Amniotic epithelial cell (primary cell): ENCODE measurements at places on chromosomes 2 and 18.
A peak's percentile ranks its signal among the peaks of the same experiment; 100 is the strongest.

GRCh38 chr18:13487237-13487636 is 239.1 kb downstream of the FAM210A start:
- DNase-seq = no peak

DNA sequence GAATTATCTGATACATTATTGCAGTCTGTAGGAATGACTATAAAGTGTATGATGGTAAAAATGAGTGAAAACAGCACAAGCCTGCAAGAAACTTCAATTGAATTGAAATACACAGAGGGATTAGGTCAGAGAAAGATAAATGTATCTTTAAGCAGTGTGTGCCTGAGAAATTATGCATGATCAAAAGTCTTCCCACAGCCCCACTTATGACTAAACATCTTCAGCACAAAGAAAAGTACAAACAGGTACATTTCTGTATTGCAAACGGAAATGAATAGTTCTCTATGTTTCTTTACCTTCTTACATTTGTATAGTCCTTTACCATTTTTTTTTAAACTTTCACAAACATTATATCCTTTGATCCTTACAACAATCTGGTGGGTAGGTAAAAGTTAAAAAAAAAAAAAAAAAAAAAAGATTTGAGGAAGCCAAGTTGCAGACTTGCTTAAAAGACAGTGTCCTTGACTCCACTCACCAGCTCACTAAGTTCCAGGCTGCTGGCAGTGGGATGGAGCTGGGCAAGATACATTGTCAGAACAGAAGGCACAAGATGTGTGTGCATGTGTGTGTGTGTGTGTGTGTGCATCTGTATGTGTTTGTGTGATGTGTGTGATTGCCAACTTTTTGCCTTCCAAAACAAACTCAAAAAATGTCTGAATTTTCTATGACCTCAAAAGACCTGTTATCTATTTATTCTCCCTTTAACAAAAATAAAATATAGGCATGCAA is 423.7 kb upstream of the ACVR2A start:
- peak; percentile 5 for DNase-seq

GRCh38 chr2:231726276-231726675 is 18.0 kb downstream of the PTMA start:
- DNase-seq = no peak

DNA sequence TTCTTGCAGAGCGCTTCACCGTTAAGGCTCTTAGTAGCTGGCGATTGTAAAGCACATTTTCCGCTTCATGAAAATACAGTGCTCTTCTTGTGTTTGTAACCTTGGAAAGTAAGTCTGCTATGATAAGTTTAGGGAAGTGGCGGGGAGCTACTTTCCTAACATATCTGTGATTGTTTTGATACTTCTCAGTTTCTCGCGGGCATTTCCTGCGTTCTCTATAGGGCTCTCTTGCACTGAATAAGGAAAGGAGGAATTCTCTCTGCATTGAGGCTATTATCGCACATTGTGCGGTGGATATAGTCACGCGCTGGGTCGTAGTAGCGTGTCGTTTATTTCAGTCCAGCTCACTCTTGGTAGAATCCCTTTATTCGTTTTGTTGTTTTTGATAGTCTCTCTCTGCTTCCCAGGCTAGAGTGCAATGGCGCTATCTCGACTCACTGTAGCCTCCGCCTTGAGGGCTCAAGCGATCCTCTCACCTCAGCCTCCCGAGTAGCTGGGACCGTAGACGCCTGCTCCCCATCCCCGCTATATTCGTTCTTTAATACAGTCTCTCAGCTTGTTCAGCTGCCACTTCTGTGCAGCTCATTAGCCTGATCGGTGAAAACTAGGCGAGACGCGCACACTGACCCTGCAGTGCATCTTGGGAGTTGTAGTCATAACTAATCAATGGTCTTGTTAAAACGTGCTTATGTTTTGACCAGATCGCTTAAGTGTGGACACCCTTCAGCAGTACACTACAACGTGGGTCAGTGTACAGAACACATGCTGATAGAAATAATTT is 1.0 kb upstream of the PPP4R3B start:
- DNase-seq = peak; percentile 48

DNA sequence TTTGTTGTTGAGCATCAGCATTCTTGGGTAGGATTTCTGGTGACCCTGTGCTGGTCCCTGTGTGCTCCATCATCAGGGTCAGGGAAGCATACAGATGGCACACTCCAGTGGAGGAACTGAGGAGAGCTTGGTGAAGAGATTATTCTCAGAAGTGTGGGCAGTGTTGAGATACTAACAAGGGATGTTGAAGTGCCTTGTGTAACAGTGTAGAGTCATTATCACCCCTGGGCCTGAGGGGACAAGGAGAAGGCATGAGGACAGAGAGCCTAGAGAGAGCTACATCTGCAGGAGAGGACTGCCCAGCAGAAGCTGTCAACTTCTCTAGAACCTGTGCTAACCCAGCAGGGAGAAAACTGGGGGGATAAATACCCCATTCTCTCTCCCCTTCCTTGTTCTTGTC is 189.0 kb downstream of the PLCL1 start:
- no peak for DNase-seq

DNA sequence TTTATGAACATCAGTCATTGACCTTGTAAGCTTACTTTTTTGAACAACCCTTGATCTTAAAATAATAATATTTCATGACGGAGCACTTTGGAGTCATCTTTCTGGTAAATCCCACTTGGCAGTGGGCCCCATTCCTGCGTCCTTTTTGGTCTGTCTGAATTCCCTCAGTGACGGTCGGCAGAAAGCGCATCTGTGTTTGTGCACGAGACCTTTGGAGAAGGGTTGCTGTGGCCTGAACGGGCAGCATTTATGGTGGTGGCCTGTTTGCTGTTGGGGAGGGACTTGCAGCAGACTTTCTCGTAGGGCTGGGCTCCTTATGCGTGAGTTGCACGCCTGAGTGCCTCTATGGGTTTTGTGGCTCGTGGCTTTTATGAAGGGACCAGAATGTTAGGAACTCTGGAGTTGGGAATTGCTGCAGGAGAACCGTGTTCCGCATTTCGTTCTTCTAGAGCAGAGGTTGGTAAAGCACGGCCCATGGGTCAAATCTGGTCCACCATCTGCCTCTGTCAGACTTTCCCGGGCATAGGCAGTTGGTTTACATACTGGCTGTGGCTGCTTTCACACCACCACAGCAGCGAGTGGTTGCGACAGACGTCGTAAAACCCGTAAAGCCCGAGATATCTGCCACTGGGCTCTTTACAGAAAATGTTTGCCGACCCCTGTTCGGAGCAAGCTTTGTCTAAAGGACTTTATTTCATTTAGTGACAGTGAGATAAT is 30.8 kb downstream of the LPIN1 start:
- peak; percentile 8 for DNase-seq

DNA sequence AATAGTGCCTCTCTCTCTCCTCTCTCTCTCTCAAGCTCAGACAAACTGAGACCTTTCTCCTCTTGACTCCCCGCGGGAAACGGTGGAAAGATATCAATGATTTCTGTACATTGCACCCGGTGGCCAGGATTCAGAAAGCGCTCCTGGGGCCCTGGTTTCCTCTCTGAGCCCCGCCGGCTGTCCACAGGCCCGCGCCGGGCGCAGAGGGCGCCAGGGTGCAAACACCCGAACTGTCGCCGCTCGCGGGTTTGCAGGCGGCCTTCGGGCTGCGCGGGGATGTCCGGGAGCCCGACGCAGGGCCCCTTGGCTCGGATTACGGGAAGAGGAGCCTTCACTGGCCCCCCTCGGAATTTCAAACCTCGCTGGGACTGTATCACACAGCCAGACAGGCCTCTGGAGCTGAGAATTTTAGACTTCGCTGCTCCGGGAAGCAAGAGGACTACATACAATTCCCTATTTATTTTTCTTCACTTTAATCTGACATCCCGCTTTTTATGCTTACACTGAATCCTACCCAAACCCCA is 5.2 kb upstream of the EN1 start:
- DNase-seq = no peak

- DNase-seq = peak; percentile 78
Measured at GRCh38 chr2:142965443-142965842, 88.0 kb downstream of the KYNU start.

- DNase-seq = peak; percentile 63
Measured at GRCh38 chr2:24382363-24383073, 22.2 kb upstream of the ITSN2 start.

GRCh38 chr2:223597076-223597475 is 5.1 kb downstream of the SCG2 start:
- DNase-seq = peak; percentile 97

DNA sequence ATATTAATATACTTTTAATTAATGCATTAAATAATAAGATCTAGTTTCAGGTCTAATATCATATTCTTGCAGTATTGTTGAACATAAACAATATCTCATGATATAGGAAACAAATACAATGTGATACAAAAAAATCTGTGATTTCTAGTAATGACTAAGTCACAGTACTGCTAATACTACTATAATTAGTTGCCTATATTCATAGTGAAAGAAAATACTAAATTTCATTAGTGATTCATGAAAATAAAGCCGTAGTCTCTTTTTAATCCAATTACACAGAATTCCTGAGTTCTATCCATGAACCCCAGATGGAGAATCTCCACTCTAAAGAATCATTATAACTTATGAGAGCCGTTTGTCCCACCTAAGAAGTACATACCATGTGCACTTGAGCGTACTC is 266.3 kb upstream of the ACVR2A start:
- DNase-seq = no peak

- no peak for DNase-seq
Measured at GRCh38 chr18:79962835-79963657, 1.4 kb upstream of the HSBP1L1 start.

DNA sequence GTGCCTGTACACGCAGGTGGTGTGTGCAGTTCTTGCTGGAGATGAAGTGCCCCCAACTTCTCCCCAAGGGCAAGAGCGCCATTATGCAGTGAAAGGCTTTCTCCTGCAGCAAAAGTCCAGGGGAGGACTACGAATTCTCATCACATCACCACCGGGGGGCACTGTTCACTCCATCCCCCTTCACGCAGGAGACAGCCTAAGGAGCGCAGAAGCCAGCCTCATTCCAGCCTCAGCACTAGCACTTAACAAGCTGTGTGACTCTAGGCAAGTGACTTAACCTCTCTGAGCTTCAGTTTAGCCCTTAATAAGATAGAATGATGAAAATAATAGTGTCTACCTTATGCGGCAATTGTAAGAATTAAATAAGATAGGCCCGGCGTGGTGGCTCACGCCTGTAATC is 32.3 kb downstream of the DNMT3A start:
- peak; percentile 59 for DNase-seq

DNA sequence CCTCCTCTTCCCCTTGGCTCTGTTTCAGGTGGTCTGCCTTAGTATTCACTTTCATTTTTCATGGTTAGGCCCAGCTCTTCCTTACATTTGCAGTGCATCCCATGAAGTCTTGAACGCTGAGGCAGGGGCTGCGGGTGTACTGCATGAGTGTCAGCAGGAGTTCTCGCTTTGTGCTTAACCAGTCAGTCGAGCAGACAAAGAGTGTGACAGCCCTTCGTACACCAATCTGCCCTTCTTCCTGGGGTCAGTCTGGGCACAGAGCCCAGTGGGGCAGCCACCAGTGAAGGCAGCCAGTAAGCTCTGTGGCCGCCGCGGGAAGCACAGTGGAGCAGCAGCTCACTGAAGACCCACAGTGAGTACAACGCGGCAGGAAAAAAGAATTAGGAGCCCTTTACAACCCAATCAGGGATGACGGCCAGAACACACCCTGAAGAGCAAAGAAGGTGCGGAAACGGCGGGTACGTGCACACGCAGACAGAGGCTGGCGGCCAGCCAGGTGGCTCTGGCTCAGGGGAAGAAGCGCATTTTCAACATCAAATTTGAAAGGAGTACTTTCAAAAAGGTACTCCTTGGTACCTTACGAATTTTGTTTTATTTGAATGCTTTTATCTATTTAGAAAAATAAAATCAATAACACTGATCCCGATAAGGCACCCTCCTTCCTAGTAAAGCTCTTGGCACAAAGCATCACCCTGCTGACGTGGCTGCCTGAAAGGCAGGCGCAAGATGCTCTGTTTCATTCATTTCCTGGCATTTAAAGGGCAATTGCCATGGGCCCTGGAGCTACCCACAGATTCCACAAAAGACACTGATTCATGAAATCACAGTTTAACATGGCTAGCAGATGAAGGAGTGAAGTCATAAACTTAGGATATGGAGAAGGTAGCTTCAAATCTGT is 47.0 kb upstream of the SEMA4C start:
- no peak for DNase-seq

DNA sequence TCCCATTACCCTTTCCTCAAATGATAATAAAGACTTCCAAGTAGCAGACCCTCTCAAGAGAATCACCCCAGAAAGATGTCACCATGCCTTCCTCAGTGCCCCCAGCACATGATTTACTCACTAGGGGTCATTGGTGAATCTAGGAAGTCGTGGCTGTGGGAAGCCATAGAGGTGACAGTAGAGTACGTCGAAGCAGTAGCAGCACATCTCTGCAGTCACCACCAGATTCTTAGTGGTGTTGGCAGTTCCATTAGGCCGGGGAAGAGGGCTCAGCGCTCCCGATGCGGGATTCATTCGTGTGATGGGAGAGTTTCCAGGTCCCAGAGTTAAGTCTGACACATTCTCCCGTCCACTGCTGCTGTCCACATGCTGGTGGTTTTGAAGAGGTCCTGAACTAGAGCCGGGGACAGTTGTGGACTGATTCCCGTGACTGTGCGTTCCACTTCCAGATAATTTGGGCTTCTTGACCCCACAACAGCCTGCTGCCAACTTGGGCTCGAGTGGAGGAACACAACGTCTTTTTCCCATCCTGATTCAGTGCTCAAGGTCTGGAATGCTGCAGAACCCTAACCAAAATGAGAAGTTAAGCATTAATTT is 12.0 kb downstream of the AMMECR1L start:
- no peak for DNase-seq

DNA sequence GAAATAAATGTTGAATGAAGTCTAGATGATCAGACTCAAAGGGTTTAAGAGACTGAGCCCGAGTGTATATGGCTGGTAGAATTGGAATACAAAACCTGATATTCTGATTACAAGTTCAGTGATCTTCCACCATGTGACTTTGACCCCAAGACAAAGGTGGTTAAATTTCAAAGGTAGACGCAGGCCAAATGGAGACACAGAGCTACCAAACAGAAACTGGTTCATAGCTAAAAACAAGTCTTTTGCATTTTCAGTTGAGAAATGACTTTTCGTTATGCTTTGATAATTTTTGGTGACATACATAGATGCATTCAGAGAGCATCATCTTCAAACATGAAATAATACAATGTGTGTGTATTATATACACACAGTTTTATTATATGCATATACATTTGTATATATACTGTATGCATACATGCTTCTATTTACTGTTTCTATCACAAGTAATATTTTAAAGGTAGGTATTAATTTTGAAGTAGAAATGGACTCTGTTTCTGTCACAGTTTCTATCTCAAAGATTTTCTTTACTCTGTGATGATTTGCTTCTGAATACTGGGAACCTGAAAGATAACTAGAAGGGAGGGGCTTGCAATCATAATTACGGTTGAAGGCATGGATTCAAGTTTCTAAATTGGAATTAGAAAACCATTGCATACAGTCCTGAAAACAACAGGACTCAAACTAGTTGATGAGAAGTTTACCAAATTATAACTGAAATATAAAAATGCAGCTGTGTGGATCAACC is 142.3 kb downstream of the ABCA12 start:
- DNase-seq = no peak
